ENCODE measurements at places on chromosomes 3 and 15.

DNA sequence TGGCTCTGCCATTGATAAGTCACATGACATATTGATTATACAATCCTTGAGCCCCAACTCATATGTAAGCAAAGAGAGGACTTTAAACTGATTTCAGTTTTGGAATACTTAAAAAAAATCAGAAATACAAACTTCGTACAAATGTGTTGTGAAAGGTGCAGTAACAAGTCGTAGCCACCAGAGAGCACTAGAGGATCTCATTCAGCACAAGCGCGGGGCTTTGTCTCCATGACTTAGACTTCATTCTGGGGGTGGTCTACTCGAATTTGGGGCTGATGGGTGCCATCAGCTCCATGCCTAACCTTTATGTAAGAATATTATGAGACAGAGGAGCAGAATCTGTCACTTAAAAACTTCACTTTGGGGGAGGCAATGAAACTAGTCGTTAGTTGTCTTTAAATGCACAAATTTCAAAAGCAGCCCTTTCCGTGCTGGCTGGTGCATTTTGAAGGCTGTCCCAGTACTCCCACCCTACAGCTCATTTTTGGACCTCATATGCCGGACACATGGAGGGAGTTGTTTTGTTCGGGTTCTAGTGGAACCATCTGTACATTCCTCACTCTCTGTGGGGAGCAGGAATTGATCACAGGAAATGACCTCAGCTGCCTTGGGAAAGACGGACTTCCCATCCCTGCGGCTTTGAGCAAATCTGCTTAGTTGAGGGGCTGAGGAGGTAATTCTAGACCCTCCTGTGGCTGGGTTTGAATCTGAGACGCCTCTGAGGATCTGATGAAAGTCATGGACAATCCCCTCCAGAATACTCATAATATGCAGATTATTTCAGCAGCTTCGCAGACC, 27.5 kb upstream of the MASP1 start:
- peak; percentile 59 for DNase-seq

GRCh38 chr3:33062866-33063265, 34.1 kb downstream of the GLB1 start:
- no peak for DNase-seq

- DNase-seq = no peak
Measured at GRCh38 chr3:139652561-139652960, 25.2 kb downstream of the NMNAT3 start.

DNA sequence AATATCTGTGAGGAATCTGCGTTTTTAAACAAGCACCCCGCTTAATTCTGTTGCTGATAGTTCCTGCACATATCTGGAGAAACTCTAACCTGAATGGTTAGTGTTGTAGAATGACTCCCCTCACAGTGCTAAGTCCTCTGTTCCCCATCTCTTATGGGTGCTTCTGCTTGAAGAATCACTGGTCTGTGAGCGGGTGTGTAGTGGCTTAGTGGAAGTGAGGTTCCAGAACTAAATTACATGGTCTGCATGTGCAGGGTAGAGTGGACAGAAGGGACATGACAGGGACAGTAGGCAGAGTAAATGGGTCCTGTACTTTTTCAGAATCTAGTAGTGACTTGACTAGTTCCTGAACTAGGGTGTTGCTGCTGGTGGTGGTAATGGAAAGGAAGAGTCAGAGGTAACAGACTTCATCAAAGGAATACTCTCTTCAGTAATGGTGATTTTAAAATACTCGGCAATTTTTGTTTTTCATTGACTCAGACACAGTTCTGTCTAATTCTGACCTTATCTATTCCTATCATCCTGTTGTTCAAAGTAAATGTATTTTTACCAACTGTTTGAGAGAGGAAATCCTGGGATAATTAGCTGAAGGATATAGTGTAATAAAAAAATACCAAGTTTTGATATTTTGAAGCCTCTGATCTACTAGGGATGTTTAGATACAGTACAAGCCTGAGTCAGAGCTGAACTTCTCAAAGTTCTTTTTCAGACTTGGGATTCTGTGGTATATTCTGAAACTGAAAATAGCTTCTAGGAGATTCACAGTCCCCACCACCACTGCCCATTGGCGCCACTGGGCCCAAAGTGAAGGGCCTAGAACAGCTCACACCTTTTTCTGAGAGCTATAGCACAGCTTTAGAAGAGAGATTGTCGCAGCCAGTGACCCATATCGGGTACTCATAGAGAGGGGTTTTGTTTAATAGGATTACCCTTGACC, 55.5 kb downstream of the FNDC3B start:
- DNase-seq = no peak

- DNase-seq = no peak
Measured at GRCh38 chr3:58713715-58714401, 47.3 kb upstream of the FAM3D start.

GRCh38 chr15:90031231-90031791, 30.2 kb downstream of the ZNF710 start:
- no peak for DNase-seq
